ENCODE measurements at places on chromosomes 1 and 21.

DNA sequence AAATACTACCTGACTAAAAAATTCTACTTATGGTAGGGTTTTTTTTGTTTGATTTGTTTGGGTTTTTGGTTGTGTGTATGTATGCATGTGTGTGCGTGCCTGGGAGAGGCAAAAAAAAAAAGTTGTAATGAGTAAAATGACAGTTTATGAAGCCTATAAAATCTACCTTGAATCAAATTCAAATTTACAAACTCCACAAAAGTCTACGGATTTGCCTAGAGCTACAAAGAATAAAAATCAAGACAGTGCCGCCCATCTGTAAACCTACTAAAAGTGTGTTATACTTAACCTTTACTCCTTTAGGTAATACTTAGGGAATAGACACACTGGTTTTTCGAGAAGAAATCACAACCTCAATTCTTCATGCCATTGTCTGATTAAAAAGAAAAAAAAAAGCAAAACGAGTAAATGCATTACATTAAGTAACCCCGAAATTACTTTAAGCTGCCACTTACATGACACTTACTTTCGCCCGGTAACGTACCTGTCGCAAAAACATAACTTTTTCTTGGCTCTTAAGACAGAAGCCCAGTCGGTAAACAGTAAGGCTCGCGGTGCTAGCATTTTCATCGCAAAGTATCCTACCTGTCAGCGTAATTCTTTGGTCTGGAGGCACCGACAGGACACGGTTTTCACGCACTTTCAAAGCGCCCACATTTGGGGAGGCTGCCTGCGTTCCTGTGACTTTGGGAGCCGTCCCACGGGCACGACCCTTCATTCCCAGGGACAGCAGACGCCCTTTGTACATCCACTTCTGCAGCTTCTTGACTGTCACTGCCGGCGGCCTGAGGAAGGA, 951 bp downstream of the SYDE2 start:
- DNase-seq = no peak

DNA sequence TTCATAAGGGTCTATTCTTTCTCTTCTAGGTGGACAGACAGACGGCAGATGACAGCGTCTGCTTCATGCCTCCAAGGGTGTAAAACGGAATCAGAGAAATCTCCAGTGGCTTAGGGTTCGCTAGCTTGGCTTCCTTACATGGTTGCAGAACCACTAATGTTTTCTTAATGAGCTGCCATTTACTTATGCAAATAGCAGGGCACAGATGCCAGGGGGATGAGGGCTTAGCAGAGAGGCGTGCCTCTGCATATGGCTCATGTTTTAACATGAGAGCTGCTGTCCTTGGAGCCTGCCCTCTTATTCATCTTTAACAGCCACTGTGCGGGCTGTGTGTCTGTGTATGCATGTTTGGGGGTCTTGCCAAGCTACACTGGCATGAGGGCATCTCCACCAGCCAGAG, 119.6 kb downstream of the IER5 start:
- no peak for DNase-seq

GRCh38 chr1:81797701-81798100, 3.0 kb upstream of the ADGRL2 start:
- no peak for DNase-seq

DNA sequence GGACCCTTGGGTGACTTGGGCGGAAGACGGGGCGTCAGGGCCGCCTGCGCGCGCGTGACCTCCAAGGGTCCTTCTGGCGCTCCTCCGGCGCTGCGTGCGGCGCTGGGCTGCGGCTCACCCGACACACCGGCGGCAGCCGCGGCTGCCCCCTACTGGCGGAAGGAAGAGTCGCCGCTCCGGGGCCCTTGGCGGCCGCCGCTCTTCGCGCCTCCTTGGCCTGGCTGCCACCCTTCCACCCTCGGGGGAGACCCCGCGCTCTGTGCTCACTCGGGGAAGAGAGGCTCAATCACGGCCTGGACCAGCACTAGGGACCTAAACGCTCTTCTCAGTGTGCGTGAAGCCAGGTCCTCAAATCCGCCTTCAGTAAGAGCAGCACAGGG, 89.7 kb downstream of the DMRTA2 start:
- DNase-seq = no peak

DNA sequence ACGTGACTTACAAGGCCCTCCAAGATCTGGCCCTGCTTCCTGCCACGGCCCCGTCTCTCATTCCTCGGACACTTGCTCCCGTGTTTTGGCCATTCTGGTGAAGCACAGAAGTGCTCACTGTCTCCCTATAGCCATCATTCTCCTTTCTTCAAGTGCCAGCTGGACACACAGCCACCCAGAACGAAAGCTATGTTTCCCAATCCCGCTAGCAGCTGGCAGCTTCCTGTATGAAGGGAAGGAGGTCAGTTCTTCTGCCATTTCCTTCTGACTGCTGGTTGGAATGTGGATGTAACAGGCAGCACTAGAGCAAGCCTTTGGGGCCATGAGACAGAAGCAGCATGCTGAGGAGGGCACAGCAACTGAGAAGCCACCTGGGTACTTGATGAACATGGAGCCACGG, 82.8 kb downstream of the TGFBR3 start:
- no peak for DNase-seq

GRCh38 chr1:41025979-41026819, 4.7 kb upstream of the SLFNL1 start:
- DNase-seq = no peak

- no peak for DNase-seq
These were observed 43.5 kb downstream of the GBP6 start for GRCh38 chr1:89407360-89407759.

DNA sequence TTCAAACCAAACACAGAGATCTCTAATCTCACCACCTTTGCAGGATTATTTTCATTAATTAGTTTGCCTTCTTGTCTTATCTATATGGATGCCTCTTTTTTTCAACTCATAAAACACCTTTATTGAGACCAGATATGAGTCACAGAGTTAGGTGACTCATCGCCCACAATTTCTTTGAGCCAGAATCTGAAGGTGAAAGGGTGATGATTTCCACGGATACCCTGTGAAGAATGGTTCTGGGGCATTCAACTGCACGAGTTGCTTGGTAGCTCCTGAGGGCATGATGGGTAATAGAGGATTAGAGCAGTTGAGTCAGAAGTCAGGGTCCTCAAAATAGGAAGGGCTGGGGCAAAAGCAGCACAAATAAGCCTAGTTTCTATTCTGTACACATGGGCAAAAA, 128.2 kb downstream of the TBX19 start:
- peak; percentile 56 for DNase-seq

DNA sequence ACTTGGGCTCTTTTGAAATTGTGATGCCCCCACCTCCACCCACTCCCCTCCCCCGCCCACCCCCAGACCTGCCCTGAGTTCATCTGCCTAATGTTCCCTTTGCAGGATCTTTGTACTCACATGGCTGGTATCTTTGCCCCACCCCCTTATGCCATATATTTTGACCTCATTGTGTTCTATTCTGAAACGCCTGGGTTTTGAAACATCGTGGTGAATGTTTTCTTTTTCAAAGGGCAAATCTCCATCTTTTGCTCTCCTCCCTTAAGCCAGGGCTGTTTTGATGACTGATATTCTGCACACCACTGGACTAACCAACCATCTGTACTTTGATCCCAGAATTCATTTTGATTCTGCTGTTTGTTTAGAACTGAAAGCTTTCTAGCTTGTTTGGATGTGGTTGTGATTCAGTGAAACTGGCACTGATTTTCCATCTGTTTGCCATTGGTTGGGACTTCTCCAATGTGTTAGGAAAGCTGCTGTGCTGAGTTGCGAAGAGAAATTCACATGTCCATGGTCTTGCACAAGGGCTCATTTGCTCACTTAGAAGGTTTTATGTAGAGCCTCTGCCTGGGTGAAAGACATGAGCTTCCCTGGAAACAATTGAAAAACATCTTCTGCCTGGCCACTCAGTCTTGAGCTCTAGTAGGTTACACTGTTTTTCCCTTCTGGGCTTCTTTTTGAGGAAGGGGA, 16.5 kb downstream of the SMAP2 start:
- DNase-seq = peak; percentile 37

GRCh38 chr1:71548398-71548890, 467.6 kb upstream of the ZRANB2 start:
- DNase-seq = no peak

GRCh38 chr1:234271243-234271606, 102.0 kb upstream of the COA6 start:
- no peak for DNase-seq

DNA sequence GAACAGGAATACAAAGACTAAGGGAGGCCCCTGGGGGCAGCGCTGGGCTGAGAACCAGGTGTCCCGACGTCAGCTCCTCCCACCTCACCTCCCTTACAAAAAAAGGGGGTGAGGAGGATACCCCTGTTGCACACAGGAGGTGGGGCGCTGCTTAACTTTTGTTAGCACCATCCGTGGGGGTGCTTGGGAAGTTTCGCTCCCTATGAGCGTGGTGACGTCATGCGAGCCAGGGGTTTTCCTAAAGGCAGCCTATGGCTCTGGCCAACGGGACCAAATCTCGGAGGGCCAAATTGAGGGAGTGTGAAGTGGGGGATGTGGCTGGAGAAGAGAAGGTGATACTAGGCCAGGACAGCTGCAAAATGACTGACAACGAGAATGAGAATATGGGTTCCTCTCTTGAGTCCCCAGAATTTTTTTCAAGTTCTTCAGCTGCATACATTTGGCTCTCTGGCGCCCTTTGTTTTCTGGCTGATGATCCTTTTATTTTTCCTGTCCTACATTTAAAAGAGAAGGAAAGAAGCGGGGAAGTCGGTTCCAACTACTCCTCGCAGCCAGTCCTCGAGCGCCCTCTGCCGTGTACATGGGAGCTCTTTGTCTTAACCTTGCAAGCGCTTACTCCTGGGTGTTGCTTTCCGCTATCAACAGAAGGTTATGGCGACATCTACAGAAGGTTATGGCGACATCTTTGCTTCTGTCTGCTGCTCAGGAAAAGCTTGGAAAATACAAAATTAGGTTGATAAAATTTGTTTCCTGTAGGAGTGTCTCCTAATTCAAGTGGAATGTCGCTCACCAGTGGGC, 48.0 kb upstream of the ZC3H11B start:
- DNase-seq = no peak

- DNase-seq = no peak
These were observed 616.9 kb downstream of the AJAP1 start for GRCh38 chr1:5271264-5271663.

- DNase-seq = no peak
These were observed 22.9 kb downstream of the OVAAL start for GRCh38 chr1:180581635-180582039.

- DNase-seq = no peak
These were observed 13.5 kb downstream of the CRABP2 start for GRCh38 chr1:156691665-156692440.

GRCh38 chr1:2079396-2080085, 29.3 kb downstream of the PRKCZ start:
- no peak for DNase-seq

DNA sequence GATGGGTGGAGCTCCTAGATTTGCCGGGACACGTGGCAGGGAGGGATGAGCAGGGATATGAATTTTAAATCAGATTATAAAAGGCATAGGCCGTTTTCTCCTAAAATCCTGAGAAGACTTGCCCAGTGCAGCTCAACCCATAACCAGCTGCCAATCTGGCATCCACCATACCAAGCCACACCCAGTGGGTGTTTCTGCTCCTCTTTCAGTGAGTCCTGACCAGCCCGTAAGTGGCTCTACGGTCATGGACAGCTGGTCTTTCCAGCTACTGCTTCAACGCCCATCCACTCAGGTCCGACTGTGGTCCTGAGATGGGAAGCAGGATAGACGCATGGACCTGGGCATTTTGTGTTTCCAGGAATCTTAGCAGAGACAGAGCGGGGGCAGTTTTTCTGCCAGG, 107.2 kb downstream of the LAMC2 start:
- DNase-seq = no peak

DNA sequence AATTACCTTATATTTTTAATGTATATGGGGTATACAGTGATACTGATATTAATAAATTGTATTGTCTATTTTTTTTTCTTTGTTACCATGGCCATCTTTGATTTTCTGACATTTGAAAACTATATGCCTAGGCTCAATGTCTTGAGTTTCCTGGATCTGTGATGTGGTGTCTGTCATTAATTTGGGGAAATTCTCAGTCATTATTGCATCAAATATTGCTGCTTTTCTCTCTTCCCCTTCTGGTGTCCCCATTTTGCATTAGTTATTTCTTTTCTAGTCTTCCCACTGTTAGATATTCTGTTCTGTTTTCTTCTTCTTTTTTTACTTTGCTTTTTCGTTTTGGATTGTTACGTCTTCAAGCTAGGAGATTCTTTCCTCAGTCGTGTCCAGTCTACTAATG, 33.8 kb downstream of the ZBTB40 start:
- no peak for DNase-seq

- peak; percentile 65 for DNase-seq
These were observed 401.1 kb upstream of the LYPLAL1 start for GRCh38 chr1:218772575-218772974.

DNA sequence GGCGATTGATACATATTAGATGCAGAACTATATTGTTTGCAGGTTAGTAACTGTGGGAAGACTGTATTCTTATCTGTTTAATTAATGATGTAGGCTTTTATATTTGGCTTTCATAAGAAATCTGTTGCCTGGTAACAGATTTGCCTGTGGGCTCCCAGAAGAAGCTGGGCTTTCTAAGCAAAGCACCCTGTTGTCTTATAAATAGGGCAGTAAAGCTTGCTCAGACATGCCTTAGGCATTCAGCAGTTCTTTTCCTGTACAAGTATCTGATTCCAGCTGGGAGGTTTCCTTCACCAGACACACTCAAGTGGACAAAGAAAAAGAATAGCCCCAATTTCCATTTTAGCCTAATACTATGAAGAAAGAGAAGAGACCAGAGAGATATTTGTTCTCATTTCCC, 524.0 kb downstream of the LRRIQ3 start:
- DNase-seq = no peak

DNA sequence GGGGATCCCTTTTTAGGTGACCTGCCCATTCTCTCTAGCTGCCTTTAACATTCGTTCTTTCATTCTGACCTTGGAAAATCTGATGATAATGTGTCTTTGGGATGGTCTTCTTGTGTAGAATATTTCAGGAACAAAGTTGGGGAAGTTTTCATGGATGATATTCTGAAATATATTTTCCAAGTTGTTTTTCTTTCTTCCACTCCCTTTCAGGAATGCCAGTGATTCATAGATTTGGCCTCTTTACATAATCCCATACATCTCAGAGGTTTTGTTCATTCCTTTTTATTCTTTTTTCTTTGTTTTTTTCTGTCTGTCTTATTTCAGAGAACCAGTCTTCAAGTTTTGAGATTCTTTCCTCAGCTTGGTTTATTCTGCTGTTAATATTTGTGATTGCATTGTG, 13.9 kb upstream of the SCMH1 start:
- DNase-seq = no peak

DNA sequence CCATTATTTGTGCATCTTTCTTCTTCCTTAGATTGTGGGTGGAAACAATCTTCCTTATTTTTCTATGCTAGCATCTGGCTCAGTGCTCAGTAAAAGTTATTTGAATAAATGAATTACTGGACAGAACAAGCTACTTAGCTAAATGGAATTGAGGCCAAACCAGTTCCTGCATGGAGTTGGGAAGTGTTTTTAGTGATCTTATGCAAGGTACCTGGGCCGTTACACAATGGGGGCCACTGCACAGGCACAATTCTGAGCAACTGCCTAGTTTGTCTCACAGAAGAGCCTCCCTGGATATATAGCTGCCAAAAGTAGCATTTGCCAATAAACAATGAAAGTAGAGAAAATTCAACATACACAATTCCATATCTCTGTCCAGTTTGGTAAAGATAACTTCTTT, 27.0 kb upstream of the SERBP1 start:
- DNase-seq = no peak
